Activated CD4-positive, alpha-beta memory T cell treated with anti-CD3 and anti-CD28 coated beads, Interleukin-2, amount 10 ng/mL, durations not matched to agents 7 days and 5 days (primary cell): ENCODE measurements at places on chromosomes 12 and 14.

DNA sequence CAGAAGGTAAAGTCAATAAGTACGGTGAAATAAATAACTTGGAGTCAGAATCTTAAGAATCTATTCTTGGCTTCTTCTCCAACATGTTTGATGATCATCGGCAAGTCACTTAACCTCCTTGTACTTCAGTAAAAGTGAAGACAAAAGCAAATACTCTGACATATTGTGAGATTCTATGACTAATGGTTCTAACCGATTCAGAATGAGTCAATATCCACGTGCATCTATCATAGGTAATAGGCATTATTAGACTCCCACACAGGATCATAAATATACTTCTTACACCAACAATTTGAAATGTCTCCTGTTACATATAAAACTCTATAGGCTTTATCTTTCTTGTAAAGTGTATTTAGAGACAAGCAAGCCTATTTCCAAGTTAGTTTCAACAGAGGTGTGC is 144.4 kb upstream of the ATXN7L3B start:
- H3K27ac ChIP-seq = no peak overlapping the region
- peaks cover 1% of the 10 kb centered on the region for H3K27me3 ChIP-seq
- H3K36me3 ChIP-seq = no peaks in the 10 kb centered on the region

GRCh38 chr12:65742018-65743010 is 82.0 kb upstream of the HMGA2 start:
- H3K36me3 ChIP-seq = no peaks in the 10 kb centered on the region
- no peak overlapping the region for H3K27ac ChIP-seq
- H3K4me1 ChIP-seq = peaks cover 8% of the 10 kb centered on the region
- peaks cover 23% of the 10 kb centered on the region for H3K27me3 ChIP-seq
- DNase-seq = no peak
- H3K4me3 ChIP-seq = peak overlapping the region; percentile 60

DNA sequence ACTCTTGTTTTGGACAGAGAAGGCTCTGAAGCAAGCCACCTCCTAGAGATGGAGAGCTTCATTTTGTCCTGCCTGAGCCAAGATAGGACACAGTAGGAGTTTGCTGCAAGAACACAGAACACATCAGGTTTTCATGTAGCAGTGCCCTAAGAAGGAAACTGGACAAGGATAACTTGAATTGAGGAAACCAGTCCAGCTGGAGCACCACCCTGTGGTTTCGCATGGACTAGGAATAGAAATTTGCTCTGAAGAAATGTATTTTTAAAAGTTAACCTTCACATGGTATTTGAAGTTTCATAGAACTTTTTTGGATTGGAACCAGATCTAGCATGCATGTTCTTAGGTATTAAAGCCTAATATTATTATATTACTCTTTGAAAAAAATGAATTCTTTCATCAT is 68.8 kb downstream of the RERG start:
- H3K27ac ChIP-seq = no peak overlapping the region
- no peaks in the 10 kb centered on the region for H3K4me1 ChIP-seq
- peaks cover 4% of the 10 kb centered on the region for H3K27me3 ChIP-seq
- H3K4me3 ChIP-seq = no peak overlapping the region

DNA sequence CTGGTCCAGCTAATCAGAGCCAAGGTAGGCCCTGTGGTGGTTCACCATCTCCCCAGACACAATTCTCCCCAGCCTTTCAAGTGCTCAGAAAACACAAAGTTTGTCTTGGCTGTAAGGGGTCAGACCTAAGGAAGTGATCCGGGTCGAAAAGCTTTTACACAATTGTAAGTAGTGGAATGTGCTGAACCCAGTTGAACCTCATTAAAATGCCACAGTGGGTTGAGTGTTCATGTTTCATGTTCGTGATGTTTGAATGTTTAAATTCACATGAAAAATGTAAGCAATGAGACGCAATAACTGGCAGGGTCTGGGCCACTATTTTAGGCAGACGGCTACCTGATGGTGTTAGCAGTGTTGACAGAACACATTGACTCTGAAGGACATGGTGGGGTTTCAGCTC is 60.9 kb upstream of the JDP2 start:
- no peak for DNase-seq
- H3K27me3 ChIP-seq = peaks cover 15% of the 10 kb centered on the region
- peaks cover 13% of the 10 kb centered on the region for H3K4me1 ChIP-seq
- H3K27ac ChIP-seq = no peak overlapping the region
- no peaks in the 10 kb centered on the region for H3K36me3 ChIP-seq
- H3K4me3 ChIP-seq = no peak overlapping the region

- no peak overlapping the region for H3K27ac ChIP-seq
- H3K4me1 ChIP-seq = peaks cover 76% of the 10 kb centered on the region
- H3K36me3 ChIP-seq = peaks cover 32% of the 10 kb centered on the region
- no peaks in the 10 kb centered on the region for H3K27me3 ChIP-seq
- no peak overlapping the region for H3K4me3 ChIP-seq
Observed at GRCh38 chr14:61706096-61706690, 10.9 kb downstream of the HIF1A start.

DNA sequence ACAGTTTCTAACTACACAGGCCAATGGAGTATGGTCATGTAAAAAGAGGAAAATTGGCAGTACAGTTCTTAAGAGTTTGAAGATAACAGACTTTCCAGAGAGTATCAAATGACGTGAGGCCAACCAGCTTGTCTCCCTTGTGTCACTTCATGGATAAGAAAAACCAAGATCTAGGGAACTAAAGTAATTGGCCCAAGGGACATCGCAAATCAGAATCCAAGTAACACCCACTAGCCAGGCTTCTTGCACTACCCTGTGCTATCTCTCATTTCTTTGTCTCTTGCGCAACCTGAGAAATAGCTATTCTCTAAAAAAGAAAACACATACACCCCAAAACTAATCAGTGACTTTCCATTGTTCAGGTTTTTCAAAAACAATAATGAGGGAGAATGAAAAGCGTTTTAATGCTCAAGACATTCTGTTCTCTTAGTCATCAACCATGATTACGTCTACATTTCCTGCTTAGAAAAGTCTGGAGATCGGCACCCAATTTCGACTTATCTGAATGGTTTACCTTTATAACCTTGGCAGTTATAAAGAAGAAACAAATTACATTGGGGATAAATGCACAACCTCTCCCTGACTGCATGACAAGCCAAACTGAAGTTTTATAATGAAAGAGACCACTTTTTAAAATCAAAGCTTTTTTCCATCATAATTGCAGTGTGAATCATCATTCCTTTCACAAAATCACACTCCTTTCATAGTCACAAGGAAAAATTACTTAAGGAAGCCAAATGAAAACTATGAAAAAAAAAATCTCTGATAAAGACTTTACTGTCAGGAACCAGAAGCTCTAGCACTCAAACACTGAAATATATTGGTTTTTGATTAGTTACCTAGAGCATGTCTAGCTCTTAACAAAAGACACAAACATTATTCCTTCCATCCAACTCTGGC is 42.1 kb downstream of the TMTC1 start:
- no peak overlapping the region for H3K4me3 ChIP-seq
- no peaks in the 10 kb centered on the region for H3K27me3 ChIP-seq
- no peaks in the 10 kb centered on the region for H3K36me3 ChIP-seq
- no peaks in the 10 kb centered on the region for H3K4me1 ChIP-seq
- DNase-seq = no peak

- H3K36me3 ChIP-seq = peaks cover 3% of the 10 kb centered on the region
- H3K4me3 ChIP-seq = no peak overlapping the region
- no peak overlapping the region for H3K27ac ChIP-seq
- no peak for DNase-seq
- H3K27me3 ChIP-seq = peaks cover 62% of the 10 kb centered on the region
- peaks cover 8% of the 10 kb centered on the region for H3K4me1 ChIP-seq
Observed at GRCh38 chr14:70254476-70254961, 65.8 kb upstream of the SLC8A3 start.

DNA sequence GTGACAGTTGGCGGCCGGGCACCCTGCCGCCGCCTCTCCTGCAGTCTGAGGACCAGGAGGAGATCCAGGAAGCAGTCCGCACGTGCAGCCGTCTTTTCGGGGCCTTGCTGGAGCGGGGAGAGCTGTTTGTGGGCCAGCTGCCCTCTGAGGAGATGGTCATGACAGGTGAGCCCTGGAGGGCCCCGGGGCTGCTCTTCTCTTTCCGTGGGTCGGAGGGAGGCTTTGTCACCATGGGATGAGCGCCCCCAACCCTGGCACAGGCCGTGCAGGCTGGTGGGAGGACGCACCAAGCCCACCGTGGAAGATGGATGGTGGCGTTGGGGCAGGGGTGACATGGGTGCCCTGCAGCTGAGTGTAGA is 532 bp downstream of the NOC4L start:
- peak overlapping the region; percentile 72 for H3K27ac ChIP-seq
- H3K4me3 ChIP-seq = peak overlapping the region; percentile 94
- peaks cover 34% of the 10 kb centered on the region for H3K4me1 ChIP-seq
- H3K27me3 ChIP-seq = no peaks in the 10 kb centered on the region
- DNase-seq = no peak
- peaks cover 12% of the 10 kb centered on the region for H3K36me3 ChIP-seq

DNA sequence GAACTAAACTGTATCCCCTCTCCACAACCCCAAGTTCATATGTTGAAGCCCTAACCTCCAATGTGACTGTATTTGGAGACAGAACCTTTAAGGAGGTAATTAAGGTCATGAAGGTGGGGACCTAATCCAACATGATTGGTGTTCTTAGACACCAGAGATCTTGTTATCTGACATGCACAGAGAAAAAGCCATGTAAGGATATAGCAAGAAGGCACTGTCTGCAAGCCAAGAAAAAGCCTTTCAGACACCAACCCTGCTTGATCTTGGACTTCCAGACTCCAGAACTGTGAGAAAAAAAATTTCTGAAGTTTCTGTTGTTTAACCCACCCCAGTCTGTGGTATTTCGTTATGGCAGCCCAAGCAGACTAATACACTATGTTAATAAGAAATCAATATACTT is 62.2 kb upstream of the CFL2 start:
- DNase-seq = no peak
- no peak overlapping the region for H3K4me3 ChIP-seq
- H3K27ac ChIP-seq = no peak overlapping the region
- no peaks in the 10 kb centered on the region for H3K27me3 ChIP-seq
- peaks cover 63% of the 10 kb centered on the region for H3K36me3 ChIP-seq

- no peaks in the 10 kb centered on the region for H3K27me3 ChIP-seq
- no peak overlapping the region for H3K4me3 ChIP-seq
- no peak for DNase-seq
- H3K4me1 ChIP-seq = no peaks in the 10 kb centered on the region
- no peak overlapping the region for H3K27ac ChIP-seq
Observed at GRCh38 chr14:75969891-75970290, 11.9 kb downstream of the TGFB3 start.

- no peak overlapping the region for H3K4me3 ChIP-seq
- peaks cover 29% of the 10 kb centered on the region for H3K4me1 ChIP-seq
- H3K36me3 ChIP-seq = peaks cover 14% of the 10 kb centered on the region
- DNase-seq = peak; percentile 54
Observed at GRCh38 chr14:24013654-24014514, 25.2 kb downstream of the DHRS4L2 start.

GRCh38 chr12:65765436-65765813 is 58.9 kb upstream of the HMGA2 start:
- H3K27ac ChIP-seq = no peak overlapping the region
- no peaks in the 10 kb centered on the region for H3K36me3 ChIP-seq
- DNase-seq = no peak
- H3K4me1 ChIP-seq = no peaks in the 10 kb centered on the region
- H3K27me3 ChIP-seq = no peaks in the 10 kb centered on the region
- no peak overlapping the region for H3K4me3 ChIP-seq

DNA sequence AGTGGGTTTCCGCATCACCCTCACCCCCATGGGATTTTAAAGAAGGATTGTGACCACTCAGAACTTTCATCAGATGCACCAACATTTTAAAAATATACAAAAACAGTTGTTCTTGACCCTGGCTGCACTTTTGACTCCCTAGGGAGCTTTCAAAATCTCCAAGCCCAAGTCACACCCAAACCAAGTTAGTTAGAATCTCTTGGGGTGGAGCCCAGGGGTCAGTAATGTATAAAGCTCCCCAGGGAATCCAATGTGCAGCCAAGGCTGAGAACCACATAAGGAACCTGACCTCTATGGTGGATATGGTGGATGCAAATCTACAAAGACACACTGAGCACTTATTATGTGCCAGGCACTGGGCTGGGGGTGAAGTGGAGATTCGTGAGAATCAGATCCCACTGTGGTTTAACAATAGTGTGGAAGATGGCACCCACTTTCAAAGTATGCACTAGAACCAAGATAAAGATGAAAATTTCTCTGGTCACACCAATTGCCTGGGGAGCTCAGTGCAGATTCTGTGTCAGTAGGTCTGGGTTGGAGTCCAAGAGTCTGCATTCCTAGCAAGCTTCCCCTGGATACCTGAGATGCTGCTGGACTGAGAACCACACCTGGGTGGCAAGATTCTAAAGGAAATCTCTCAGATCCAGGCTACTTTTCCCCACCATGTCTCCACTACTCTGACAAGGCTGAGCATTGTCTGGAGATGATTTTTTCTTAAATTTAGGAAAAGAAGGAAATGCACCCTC is 18.9 kb upstream of the CMKLR1 start:
- H3K27ac ChIP-seq = no peak overlapping the region
- no peak overlapping the region for H3K4me3 ChIP-seq
- H3K4me1 ChIP-seq = no peaks in the 10 kb centered on the region
- no peaks in the 10 kb centered on the region for H3K36me3 ChIP-seq
- peaks cover 9% of the 10 kb centered on the region for H3K27me3 ChIP-seq
